Suppressor macrophage treated with lipopolysaccharide for 1 hour (primary cell): ENCODE measurements at places on chromosomes 3 and 15.
A peak's percentile ranks its signal among the peaks of the same experiment; 100 is the strongest.

DNA sequence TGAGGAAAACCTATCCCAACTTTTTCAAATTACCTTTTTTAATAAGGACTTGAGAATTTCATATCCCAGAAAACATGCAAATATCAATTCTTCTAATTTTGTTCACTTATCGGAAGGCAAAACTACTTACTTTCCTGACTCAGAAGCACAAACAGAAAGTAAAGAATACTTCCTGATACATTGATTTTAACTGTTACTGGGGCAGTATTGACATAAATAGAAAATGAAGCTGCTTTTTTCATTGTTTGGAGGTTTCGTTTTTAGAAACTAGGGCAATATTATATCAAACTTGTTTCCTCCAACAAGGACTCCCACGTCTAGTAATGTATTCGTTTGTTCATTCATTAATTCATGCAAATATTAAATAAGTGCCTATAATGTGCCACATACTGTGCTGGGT is 19.1 kb downstream of the PAQR9 start:
- DNase-seq: no peak

DNA sequence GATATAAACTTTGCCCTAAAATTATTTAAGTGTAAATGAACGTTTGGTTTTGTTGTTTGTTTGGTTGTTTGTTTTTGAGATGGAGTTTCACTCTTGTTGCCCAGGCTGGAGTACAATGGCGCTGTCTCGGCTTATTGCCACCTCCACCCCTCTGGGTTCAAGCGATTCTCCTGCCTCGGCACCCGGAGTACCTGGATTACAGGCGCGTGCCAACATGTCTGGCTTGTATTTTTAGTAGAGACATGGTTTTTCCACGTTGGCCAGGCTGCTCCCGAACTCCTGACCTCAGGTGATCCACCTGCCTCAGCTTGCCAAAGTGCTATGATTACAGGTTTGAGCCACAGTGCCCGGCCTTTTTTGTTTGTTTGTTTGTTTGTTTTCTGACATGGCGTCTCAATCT is 87.9 kb upstream of the CHD2 start:
- no peak for DNase-seq

DNA sequence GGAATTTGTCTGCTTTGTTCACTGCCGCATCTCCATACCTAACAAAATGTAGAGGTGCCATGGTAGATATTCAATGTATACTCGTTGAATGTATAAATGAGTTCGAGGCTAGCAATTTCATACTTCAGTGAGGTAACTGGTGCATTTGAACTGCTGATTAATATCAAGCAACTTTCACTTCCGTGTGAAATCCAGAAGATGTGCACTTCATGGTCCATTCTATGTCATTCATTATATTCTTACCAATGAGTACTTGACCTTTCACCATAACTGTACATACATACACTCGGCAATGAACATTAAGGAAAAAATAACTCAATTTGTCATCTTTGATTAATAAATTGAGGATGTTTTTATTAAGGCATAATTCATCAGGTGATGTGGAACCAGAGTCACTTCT is 598.5 kb downstream of the ZNF385D start:
- DNase-seq: no peak

DNA sequence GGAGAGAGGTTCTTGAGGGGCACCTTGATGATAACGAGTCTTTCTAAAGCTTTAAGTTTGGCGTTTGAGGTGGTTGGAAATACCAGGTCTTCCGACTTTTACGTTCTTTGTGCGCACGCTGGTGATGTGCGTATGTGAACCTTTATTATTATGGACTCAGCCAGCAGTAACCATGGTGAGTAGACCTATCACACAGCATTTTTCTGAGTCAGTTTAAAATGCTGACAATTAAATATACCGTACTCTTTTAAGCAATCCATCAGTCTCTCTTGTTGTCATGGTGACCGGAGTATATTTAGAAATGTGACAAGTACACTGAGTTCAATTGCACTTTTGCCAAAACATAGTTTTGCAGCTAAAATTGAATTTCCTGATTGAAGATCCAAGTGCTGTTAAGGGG is 172.2 kb downstream of the LPP start:
- no peak for DNase-seq

GRCh38 chr15:28020644-28021043 is 78.5 kb downstream of the OCA2 start:
- no peak for DNase-seq

- DNase-seq: no peak
These were observed 72.2 kb downstream of the LEKR1 start for GRCh38 chr3:156898296-156898880.

DNA sequence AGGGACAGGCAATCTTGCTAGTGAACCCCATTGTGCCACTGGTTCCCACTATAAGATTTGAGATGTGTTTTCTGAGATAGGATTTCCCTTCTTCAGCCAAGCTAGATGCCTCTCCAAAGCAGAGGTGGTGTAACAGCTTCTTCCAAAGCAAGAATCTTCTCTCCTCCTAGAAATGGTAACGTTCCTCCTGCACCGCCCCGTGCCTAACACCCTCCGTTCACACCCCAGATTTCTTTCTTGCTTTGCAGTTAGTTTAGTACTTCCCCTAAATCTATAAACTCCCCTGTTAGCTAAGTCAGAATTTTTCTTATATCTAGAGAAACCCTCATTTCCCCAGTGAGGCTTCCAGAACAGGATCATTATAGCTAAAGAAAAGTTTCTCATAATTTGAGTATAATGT is 617.6 kb upstream of the MDFIC2 start:
- no peak for DNase-seq

DNA sequence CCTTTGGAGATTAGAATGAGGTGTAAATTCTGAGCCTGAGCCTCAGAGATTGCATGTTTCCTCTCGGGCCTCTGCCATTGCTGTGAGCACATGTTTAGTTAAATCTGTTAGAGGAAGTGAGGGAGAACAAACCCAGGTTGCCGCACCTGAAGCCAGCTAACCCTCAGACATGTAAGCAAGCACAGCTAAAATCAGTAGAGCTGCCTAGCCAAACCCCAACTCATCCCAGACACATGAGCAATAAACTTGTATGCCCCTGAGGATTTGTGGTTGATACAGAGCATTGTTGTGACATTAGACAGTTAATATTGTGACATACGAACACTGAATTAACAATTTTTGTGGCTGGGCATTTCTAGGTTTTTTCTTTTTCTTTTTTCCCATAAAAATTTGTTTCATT is 41.9 kb downstream of the NMD3 start:
- DNase-seq: no peak

DNA sequence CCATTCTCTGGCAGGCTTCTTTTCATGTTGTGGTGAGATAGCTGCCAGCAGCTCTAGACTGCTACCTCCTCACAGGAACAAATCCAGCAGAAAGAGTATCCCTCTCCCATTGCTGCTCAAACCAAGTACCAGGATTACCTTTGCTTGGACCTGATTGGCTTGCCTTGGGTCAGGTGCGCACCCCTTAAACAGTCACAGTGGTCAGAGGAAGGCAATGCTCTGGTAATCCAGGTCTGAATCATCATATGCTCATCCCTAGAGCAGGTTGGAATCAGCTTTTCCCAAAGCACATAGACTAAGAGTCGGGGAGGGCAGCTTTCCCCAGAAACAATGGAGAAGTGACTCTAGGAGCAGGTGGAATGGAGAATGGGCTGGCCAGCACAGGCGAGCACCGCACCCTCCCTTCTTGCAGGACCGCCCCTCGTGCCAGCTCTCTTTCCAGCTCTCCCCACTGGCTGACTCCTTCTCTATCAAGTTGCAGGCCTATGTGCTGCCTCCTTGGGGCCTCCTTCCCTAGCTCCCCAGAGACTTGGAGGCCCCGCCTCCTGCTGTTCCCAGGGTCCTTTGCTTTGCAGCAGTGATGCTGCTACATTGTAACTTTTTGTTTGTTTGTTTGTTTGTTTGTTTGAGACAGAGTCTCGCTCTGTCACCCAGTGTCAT is 29.9 kb upstream of the ADPGK start:
- DNase-seq: no peak

DNA sequence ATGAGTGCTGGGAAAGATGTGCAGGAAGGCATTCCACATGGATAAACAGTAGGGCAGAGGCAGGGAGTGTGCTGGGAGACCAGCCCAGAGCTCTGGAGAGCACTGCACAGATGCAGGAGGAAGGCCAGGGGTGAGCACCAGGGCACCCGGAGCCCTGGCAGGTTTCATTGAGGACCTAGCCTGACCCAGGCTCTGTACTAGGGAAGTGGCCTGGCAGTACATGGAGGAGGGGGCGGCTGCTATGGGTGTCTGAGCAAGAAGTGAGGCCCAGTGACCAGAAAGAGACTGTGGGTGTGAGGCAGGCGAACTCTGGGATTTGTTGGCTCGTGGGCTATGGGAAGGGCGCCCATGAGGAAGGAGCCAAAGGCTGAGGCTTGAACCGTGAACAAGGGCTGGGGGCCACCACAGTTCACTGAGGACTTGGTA is 139.1 kb downstream of the DNAJB8 start:
- peak; percentile 26 for DNase-seq

DNA sequence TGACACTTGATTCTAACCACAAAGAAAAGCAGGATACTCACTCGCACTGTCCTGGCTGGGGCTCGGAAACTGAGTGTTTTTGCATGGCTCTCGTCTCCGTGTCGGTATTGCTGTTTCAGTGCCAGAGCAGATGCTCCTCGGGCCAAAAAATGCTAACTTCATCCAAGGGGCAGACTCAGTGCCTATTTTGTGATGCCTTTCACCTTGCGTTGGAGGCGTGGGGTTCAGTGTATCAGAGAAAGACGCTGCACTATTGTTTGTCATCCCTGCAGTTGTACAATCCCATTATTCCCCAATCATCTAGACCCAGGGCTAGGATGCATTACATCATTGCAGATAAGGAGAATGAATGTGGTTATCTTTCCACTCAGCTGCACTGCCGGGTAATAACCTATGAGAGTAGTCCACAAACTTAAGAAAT is 1.4 kb downstream of the CACNA2D3 start:
- no peak for DNase-seq

- no peak for DNase-seq
These were observed 853 bp downstream of the TCAIM start for GRCh38 chr3:44339181-44340057.

GRCh38 chr15:77410701-77411618 is 8.9 kb downstream of the PEAK1 start:
- no peak for DNase-seq

GRCh38 chr15:58506783-58507668 is 75.2 kb downstream of the LIPC start:
- DNase-seq: peak; percentile 50

DNA sequence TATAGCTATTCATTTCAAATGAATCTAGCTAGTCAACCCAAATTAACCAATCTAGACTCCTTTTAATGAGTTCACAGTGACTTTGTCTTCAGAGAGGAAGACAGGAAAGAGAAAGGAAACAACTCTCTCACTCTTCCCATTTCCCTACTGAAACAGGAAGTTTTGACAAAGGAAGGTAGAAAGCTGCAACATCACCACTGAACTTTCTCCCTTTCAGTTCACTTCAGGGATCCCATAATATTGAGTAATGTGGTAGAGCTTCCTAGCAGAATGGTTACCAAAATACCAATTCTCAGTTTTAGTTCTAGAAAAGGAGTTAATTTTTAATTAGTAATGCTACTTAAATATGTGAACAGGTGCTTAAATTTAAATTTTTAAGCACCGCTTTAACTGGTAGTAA is 7.5 kb downstream of the VPS13C start:
- DNase-seq: peak; percentile 58

DNA sequence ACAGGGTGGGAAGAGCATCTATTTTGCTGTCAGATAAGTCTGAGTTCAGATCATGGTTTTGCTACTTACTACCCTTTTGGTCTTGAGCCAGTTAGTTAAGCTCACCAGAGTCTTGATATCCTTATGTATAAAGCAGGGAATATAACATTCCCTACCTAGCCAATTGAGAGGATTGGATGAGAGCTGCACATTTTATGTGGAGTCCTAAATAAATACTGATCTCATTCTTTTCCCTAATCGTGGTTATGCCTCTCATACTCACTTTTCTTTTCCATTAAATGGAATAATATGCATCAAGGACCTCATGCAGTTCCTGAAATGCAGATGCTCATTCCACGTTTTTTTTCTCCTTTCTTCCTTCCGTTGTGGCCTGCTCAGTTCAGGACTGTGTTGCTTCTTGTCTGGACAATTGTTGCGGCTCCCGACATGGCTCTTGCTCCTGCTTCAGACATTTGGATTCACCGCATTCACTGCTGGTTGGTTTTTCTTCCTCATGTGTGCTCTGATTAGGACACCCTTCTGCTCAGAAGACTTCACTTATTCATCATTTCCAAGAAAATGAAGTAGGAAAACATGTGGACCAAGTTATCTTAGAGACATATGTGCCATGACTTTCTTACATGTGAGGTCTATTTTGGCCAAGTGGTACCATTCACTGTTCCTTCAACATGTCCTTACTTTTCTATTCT is 90.2 kb downstream of the NFKBIZ start:
- DNase-seq: peak; percentile 43

DNA sequence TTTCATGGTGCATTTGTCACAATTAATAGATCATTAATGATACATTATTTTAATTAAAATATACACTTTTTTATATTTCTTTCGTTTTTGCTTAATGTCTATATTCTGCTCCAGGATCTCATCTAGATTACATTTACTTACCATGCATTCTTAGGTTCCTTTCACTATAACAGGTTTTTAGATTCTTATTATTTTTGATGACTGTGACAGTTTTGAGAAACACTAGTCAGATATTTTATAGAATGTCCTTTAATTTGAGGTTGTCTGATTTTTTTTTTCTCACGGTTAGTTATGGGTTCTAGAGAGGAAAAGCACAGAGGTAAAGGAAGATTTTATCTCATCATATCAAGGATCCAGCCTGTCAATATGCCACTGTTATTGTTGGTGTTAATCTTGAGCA is 595.8 kb upstream of the BCHE start:
- DNase-seq: no peak

DNA sequence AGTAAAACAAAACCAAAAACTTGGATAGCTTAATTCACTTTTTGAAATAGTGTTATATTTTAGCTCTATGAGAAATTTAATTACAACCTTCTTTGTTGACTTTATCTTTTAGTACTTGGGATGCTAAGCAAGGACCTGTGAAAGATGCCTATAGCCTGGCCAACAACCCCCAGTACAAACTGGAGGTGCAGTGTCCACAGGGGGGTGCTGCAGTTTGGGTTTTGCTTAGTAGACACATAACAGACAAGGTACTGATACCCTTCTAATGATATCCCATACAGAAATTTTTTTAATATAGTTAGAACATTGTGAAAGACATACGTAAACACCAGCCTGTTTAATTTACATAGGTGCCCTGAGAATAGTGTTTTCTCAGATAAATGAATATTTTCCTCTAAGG is 35.3 kb downstream of the CAPN7 start:
- peak; percentile 46 for DNase-seq

- peak; percentile 62 for DNase-seq
These were observed 1.7 kb downstream of the HYAL2 start for GRCh38 chr3:50320853-50321335.
